A549 (cell line): ENCODE measurements at places on chromosomes 1 and 21. TPM values are rescaled to one million over a fixed set of nuclear protein-coding genes. Genes with fewer than 3 reads are reported as not detected.

NECTIN4 gene
- 1.3 to 1.8 TPM (median 1.5 TPM) in 3 replicates for polyA plus RNA-seq

OR2T5 gene
- polyA plus RNA-seq, result not detected in 3 replicates

ATP1A4 gene
- polyA plus RNA-seq, result not detected in 3 replicates

SH3BP5L gene
- polyA plus RNA-seq, result 14.1 to 15.8 TPM (median 14.3 TPM) in 3 replicates

RCSD1 gene
- 0.04 TPM in 1 of 3 replicates, not detected in the others for polyA plus RNA-seq

FAM72D gene
- polyA plus RNA-seq, result 11.1 to 13.5 TPM (median 12.9 TPM) in 3 replicates

TMEM82 gene
- polyA plus RNA-seq, result not detected in 3 replicates

G0S2 gene
- 2.5 to 3.3 TPM (median 3.0 TPM) in 3 replicates for polyA plus RNA-seq

KIF26B gene
- 0.01 to 0.04 TPM (median 0.04 TPM) in 3 replicates for polyA plus RNA-seq

OVAAL gene
- 0.08 to 0.12 TPM (median 0.09 TPM) in 3 replicates for polyA plus RNA-seq

CD84 gene
- not detected in 3 replicates for polyA plus RNA-seq

ADSS2 gene
- polyA plus RNA-seq, result 42.4 to 46.1 TPM (median 45.2 TPM) in 3 replicates

OR2W3 gene
- polyA plus RNA-seq, result not detected in 3 replicates

CD52 gene
- polyA plus RNA-seq, result not detected in 3 replicates

DNA sequence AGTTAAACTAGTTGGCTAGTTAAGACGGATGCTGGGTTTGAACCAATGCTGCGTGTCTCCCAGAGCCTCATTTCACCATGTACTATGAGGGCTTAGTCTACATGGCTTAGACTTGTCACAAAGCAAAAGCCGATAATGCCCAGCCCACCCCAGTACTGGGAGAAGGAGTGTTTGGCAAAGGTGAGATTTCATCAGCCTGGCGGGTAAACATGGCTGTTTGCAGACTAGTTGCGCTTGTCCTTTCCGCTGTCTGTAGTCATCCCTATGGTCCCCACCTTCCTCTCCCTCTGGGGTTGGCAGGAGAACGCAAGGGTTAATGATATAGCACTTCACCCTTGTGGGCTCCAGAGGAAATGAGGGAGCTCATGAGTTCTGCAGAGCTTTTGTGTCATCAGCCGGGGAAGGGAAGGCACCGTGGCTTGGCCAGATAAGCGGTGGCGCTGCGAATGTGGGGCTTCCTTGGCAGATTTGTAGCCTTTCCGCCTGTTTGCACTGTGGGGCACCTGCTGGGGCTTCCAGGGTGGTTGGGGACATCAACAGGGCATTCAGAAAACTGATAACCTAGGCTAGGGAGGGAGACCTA lies 29.2 kb downstream of the SOX13 start:
- no peak for DNase-seq

- no peak for DNase-seq
Observed at GRCh38 chr21:41086569-41086968, 81.4 kb upstream of the BACE2 start.

DNA sequence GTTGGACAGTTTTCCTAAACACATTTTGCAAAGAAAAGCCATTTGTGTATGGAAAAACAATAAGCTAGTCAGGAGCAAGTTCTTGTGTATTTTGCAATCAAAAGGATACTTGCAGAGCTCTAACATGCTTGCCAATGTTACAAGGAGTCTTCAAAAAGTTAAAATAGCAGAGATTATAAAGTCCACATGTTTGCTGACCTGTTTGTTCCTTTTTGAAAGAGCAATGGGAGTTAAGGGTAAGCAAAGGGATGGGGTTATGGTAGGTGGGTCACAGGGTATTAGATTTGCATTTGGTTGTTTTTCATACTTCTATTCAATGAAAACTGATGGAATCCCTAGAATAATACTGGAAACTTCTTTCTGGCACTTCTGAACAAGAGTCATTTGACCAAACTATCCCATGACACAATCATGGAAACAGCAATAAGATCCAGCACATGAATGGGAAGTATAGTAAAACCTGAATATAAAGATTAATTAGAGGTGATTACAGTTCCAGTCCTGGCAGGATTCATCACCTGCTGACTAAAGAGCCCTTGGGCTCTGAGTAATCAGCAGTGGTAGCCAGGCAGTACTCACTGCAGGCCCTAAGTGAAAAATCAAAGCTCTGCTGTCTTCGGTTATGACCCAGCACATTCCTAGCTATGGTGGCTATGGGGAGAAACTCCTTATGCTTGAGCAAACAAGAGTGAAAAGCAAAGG lies 27.1 kb upstream of the ZC3H11B start:
- DNase-seq, result no peak

- no peak for DNase-seq
Observed at GRCh38 chr1:69167876-69168275, 399.8 kb upstream of the LRRC7 start.

- no peak for DNase-seq
Observed at GRCh38 chr1:65339866-65340468, 30.6 kb downstream of the DNAJC6 start.

GRCh38 chr1:205769641-205770365 lies 5.5 kb downstream of the RAB29 start:
- no peak for DNase-seq

- no peak for DNase-seq
Observed at GRCh38 chr1:173867141-173867752, 542 bp downstream of the GAS5 start.

- no peak for DNase-seq
Observed at GRCh38 chr1:164836614-164837018, 277.6 kb downstream of the PBX1 start.

DNA sequence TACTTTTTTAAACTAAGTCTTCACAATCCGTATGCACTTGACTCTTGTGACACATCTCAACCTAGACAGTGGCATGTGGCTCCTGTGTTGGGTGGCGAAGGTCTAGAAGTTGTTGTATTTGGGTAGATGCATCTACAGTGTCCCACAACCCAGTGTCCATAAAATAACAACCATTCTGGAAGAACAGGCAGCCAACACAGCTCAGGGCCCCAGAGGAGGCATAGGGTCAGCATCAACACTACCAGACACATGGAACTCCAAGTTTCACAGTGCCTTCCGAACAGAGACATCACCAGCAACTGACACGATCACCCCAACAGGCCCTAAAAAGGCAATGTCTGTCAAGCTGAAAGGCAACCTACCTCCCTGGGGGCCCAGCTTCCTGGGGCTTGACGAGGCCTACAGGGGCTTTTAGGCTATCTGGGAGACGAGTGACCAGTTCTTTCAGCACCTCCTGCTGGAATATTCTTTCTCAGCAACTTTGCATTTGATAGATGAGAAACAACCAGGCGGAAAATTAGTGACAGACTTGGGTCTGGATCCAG lies 5.6 kb downstream of the SH3BP5L start:
- no peak for DNase-seq

DNA sequence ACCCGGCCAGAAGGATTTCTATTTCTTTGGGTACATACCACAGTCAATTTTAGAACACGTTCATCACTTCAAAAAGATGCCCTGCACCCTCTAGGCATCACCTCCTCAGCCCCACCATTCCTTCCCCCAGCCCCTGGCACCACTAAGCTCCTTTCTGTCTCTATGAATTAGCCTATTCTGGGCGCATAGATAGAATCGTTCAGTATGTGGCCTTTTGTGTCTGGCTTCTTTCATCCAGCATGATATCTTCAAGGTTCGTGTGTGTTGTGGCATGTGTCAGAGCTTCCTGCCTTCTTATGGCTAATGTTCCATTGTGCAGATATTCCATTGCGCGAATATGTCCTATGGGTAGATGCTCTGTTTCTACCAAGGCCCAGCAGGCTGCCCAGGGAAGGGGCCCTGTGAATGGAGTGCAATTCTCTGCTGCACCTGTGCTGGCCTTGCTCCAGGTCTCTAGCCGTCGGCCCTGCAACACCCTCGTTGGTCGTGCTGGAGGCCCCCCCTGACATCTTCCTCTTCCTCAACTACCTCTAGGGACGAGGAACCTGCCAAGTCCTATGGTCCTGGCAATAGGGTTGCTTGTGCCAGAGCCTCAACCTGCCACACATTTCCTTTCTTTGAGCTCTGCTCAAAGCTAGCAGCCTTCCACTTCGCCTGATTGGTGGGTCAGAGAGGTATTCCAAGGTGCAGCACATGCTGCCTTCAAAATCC lies 113.5 kb downstream of the RIPK4 start:
- DNase-seq, result no peak

DNA sequence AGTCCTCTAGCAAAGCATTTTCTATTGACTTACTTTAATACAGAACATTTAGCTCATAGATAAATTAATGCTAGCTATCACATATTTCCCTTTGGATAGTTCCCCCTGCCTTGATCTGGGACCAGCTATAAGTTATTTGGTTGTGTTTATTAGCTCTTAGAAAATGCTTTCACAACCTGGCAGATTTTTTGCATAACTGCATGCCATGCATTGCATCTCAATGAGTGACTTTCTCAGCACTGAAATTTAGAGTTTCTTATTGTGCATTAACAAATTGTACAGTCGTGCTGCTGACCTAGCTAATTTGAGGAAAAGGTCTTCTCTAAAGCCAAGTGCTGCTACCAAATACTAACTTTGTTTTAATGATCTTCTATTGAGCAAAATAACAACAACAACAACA lies 164.8 kb downstream of the PLPPR5 start:
- DNase-seq, result no peak

DNA sequence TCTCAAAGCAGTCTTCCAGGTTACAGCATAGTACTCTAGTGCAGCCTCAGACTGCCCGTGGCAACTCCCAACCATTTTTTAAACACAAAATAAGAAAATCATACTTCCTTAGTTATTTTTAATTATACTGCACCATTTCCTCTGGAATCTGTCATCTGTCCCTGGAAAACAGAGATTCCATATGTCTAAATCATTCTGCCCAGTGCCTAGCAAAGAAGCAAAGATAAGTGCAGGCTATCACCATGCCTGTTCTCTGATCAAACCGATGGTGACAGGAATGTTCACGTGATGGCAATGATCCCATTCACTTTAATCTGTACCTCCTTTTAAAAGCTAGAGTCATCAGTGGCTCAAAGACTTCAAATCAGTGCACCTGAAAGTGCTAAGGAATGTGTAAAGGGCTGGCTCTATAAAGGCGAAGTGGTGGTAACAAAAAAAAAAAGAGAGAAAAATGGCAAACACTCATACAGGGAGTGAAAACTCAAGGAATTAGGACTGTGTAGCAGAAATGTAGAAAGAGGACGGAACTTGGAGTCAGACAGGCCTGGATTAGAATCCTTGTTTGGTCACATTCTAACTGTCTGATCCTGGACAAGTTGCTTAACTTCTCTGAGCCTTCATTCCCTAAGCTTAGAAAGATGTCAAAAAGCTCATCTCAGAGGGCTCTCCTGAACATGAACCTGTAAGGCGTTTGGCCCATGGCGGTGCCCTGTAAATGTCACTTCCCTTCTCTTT lies 9.9 kb upstream of the CCN1 start:
- no peak for DNase-seq

DNA sequence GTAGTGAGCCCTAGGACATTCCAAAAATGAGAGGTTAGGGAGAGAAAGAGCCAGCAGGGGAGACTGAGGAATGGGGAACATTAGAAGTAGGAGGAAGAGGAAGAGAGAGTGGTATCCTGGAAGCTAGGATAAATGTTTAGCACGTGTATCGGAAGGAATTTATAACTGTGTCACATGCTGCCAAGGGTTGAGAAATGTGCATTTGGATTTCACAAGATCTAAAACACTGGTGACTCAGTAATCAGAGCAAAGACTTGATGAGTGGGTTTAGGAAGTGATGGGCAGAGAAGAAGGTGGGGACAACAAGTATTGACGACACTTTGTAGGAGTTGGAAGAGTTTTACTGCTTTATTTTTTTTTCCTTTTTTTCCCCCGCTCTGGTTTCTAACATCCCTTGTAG lies 193.9 kb downstream of the FMN2 start:
- no peak for DNase-seq

DNA sequence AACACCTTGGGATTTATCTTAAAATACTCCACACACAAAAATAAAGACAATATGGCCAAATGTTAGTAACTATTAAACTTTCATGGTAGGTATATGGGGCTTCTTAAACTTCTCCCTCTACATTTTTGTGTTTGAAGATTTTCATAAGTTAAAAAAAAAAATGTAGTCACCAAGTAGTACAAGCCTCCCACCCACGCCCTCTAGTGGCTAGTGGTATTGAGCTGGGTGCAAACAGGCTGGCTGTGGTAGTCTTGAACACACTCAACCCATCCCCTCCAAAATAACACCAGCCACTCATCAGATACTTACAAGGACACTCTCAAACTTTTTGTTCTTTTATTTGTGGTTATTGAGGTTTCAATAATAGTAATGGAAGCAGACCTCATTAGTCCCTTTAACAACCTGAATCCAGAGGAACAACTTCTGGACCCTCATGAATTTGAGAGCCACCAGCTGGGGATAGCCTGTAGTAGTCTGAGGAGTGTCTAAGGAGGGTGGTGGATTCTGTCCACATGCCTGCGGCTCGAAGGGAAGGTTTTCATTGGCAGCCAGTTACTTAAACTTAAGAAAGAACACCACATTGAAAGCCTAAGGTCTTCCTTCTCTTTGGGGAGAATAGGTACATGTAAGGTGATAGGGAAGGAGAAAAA lies 15.6 kb downstream of the RD3 start:
- DNase-seq, result peak; percentile 67

DNA sequence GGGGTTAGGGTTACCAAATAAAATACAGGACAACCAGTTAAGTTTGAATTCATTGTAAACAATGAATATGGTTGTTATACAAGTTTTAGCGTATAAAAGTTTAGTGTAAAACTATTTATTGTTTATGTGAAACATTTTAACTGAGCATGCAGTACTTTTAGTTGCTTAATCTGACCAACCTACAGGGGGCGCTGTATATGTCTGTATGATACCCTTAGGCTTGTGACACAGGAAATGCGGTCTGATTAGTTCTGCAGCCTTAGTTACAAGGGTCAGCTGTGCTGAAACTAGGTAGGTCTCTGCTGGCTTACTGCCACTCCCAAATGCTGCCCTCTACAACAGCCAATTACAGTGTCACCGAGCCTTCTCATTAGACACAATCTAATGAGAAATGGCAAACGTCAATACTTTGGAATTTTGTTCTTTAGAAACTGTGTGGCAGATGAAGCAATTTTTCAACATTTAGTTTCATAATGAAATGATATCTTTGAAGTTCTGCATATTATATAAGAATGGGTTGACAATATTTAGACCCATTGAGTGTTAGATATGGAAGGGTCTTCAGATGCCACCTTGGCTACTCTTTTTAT lies 56.2 kb downstream of the NTNG1 start:
- DNase-seq, result no peak

GRCh38 chr1:66341446-66342089 lies 192.4 kb upstream of the SGIP1 start:
- DNase-seq, result no peak

GRCh38 chr1:66553846-66554245 lies 19.9 kb downstream of the SGIP1 start:
- no peak for DNase-seq

- no peak for DNase-seq
Observed at GRCh38 chr1:36198641-36199040, 25.6 kb upstream of the THRAP3 start.

- DNase-seq, result no peak
Observed at GRCh38 chr1:97308131-97308530, 586.5 kb downstream of the PTBP2 start.

GRCh38 chr1:58437623-58438022 lies 108.9 kb downstream of the OMA1 start:
- no peak for DNase-seq

GRCh38 chr1:53643041-53643880 lies 95.7 kb downstream of the GLIS1 start:
- DNase-seq, result no peak

- DNase-seq, result no peak
Observed at GRCh38 chr1:161398900-161399256, 31.2 kb upstream of the CFAP126 start.
